Activated T-cell treated with anti-CD3 and anti-CD28 coated beads for 1 hour (primary cell): ENCODE measurements at places on chromosomes 3 and 15.

DNA sequence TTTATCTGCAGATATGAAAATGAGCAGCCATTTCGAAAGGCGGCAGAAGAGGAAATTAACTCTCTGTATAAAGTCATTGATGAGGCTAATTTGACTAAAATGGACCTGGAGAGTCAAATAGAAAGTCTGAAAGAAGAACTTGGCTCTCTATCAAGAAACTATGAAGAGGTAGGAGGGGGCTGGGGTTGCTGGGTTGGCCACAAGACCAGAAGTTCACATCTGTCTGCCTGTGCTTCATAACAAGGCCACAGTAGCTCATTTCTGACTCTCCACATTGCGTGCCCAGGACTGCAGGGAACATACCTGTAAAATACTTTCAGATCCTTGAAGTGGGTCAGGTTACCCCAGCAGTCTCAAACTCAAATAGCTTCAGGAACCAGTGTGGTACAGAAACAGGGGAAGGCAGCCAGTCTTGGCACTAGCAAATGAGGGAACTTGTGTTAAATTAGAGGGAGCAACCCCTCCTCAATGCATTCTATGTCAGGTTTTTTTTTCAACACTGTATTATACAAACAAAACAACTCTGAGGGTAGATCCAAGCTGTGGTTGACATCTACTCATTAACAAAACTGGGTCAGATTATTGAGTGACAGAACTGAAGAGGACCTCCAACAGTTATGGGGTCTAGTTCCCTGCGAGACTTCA is 48.7 kb downstream of the BFSP2 start:
- no peak for DNase-seq

- DNase-seq, result no peak
Observed at GRCh38 chr3:32922078-32922477, 29.4 kb upstream of the CCR4 start.

DNA sequence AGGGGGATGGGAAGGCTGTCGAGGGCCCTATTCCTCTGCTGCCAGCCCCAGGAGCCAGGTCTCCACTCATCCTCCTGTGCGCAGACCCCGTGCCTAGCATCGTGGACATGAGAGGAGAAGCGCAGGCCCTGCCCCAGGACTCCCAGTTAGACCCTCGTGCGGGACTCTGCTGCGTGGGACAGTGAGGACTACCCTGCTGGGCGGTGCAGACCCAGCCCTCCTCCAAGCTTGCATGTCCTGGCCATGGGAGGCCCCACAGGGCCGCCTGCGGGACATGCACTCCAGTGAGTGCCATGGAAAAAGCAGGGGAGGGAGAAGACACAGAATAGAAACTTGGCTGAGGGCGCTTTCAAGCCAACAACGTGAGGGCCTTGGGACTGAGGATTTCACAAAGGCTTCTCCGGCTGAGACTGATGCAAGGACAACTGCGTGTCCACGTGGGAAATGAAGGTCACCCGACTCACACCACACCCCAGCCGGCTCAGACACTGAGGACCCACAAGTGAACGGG is 62.6 kb upstream of the IQSEC1 start:
- no peak for DNase-seq

- DNase-seq, result no peak
Observed at GRCh38 chr3:129276385-129276784, 2.3 kb upstream of the HMCES start.

GRCh38 chr3:169764312-169764881 is 463 bp downstream of the TERC start:
- peak; percentile 45 for DNase-seq

DNA sequence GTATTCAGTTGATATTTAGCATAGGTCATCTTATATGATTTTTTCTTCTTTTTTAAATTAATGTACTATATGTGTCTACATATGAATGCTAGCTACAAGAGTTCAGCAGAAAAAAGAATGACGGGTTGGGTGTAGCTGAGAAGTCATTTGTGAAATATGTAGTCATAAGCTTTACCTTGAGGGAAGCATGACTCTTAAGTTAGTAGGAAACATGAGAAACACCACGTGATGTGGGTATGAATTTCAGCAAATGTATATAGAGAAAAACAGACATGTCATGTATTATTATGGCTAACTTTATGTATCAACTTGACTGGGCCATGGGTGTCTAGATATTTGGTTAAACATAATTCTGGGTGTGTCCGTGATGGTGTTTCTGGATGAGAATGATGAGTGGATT is 125.0 kb downstream of the RAP2B start:
- DNase-seq, result no peak
